Activated B cell treated with CpG ODN at 0.5 μM for 24 hours (primary cell): ENCODE measurements at places on chromosomes 11 and 22. TPM values are rescaled to one million over a fixed set of nuclear protein-coding genes. Genes with fewer than 3 reads are reported as not detected.

DNA sequence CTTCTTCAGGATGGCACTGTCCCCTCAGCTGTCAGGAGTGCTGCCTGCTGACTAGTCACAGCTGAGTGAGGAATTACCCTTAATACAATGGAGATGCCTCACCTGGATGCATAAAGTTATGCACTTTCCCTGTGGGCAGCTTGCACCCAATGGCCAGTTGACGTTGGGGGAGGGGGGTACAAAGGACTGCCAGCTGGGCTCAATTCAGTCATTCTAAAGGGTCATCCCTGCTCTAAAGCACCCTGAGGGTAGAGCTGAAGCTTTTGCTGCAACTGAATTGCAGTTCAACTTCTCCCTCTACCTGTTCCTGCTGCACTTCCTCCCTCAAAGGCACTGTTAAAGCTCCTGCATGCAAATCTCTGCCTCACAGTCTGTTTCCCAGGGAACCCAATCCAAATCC, 147.8 kb upstream of the SESN3 start:
- no peak for DNase-seq

DNA sequence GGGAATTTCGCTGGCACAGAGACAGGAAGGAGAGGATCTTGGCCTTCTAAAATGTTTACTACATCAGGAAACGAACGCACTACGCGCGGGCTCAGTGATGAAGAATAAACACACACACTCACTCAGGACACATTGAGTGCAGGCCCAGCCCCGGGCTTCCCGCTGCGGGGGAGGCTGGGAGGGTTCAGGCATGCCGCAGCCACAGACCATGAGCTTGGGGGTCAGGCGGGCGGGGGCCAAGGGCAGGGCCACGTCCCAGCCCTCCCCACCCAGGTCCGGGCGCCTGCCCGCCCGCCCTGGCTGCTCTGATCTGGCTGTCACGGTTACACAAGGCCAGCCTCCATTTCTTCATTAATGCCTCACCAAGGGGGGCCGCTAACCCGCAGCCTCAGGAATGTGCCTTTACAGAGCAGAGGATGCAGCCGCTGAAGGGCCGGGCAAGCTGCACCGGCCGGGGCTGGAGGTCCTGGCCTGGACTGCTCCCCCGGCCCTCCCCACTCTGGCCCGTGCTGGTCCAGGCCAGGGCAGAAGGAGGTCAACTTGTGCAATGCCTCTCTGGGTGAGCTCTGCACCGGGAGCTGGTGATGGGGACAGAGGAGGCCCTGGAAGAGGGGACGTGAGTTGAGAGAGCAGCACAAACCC, 41.7 kb downstream of the IGF2 start:
- no peak for DNase-seq

DNA sequence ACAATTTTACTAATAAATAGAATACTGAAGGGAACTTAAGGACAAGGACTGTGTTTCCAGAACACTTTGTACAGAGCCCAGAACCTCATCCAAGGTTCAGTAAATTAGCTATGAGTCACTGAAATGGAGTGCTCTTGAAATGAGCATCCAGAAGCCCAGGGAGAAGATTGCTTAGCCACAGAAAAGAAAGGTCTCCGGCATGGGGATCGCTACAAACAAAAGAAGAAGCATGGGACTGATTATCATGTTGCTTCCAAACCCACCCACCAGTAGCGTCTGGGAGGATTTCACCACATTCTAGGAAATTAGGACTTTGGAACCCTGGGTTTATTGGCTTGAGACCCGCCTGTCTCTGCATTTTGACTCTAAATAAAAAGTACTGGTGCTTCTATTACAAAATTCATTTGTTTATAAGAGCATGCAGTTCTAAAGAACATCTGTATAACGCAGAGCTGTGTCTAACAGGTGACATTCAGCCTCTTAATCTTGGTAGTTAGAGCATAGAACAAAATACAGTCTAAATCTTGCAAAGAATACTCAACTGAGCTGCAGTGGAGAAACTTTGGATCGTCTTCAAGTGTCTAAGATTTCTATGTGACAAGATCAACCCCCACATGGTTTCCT, 35.9 kb upstream of the SESN3 start:
- DNase-seq: no peak

- DNase-seq: no peak
Measured at GRCh38 chr11:6405052-6405667, 13.7 kb downstream of the APBB1 start.

GRCh38 chr11:3165152-3165705, at the start of gene OSBPL5:
TSS of gene OSBPL5 (minus strand) at chr11:3165310. CDS start at chr11:3129148, 36,162 bp downstream.
- DNase-seq: no peak

GRCh38 chr22:41367039-41367679, 14.6 kb upstream of the TEF start:
- no peak for DNase-seq

DNA sequence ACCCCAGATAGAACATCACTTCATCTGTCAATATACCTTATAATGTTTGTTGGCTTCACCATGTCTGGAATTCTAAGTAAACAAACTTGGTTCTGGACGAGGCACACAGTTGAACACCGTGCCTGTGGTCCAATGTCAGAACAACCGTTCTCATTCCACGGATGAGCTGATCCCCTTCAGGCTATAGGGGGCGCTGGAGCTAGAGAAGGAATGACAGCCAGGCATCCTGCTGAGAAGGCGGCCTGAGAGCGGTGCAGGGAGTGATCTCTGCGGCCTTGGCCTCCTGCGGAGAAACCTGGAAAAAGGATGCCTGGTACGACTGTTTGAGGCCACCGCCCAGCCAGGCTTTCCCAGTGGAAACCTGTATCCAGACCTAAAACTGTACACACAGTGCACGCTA, 48.7 kb downstream of the FDX1 start:
- DNase-seq: no peak

DNA sequence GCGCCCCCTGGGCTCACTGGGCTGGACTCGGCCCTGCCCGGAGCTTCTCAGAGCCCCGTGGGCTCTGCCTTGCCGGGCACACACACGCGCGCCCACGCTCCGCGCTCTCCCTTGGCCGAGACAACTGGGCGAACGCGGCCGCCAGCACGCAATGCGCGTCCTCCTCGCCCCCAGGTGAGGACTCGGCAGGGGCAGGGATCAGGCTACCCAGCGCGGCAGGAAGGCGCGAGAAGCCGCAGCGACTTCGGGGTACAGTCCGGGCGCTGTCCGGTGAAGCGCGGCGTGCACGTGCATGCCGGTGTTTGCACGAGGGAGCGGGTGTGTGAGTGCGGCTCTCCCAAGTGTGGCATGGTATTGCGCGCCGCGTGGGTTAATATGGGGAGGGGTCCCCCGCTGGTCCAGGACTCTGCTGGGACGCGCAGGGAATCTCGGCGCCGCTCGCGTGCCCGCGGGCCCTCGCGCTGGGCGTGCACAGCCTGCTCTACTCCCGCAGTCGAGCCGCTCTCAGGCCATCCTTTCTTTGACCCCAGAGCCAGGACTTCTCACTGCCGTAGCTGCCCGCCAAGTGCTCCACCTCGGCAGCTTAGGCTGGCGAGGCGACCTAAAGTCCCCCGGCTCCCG, 5.4 kb downstream of the WNT7B start:
- DNase-seq: no peak

GRCh38 chr11:67486481-67487195, 3.8 kb downstream of the AIP start:
- DNase-seq: no peak

- DNase-seq: no peak
Measured at GRCh38 chr11:115724666-115725065, 220.5 kb upstream of the CADM1 start.

- DNase-seq: no peak
Measured at GRCh38 chr11:69879729-69880005, 60.5 kb upstream of the FGF3 start.

DNA sequence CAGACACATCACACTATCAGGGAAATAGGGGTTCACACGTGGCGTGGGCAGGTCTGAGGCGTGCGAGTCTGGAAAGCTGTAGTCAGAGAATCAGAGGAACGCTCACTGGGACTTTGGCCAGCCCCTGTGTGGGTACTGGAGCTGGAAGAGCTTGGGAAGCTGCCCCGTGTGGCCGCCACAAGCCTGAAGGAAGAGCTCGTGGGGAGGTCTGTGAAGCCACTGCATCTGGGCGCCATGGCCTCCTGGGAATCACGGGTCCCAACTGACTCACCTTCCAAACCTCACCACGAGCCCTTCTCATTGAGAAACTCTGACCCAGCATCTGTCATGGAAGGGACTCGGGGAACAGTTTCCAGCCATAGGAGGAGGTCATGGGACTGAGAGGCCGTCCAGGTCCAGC, 5.9 kb upstream of the MRGPRF start:
- DNase-seq: no peak

DNA sequence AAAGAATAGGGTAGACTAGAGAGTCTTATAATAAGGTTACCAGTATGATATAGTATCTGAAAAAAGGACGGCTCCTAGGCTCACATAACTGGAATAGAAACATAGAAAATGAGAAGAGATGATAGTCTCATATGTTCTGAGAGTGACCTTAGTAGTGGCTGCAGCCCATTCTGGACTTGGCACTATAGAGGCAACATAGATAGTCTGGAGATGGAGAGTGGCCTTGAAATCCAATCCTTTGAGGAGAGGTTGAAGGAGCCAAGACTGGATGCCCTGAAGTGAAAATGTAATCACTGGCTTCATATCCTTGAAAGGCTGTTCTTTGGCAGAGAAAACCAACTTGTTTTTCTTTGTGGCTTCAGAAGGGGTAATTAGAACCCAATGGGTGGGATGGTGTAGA, 81.1 kb downstream of the STIM1 start:
- DNase-seq: no peak

DNA sequence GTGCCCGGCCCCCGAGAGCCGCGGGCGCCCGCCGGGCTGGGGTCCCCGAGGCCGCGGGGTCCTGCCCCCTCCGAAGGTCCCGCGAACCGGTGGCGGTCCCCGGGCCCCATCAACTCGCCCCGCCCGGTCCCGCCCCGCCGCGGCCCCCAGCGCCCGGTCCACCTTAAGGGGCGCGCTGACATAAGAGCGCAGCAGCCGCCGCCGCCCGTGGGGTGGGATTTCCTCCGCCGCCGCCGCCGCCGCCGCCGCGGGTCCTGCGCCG, at the start of gene ZDHHC8:
ZDHHC8 (plus strand) TSS at position 208 of the 262 bp plus-strand sequence. CDS start 144 bp downstream, outside the sequence.
- DNase-seq: no peak

DNA sequence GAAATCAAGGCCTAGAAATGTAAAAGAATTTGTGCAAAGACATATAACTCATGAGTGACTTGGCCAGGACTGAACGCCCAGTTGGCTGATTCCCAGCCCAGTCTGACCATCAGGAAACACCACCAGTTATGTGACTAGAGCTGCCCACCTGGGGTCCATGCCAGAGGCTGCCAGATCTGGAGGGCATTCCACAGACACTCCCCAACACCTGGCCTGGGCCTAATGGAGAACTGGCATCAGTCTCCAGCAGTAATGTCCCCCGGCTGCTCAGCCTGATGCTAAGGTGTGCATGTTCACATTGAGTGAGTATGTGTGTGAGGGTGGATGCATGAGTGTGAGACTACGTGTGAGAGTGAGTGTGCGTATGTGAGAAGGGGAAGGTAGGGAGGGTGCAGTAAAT, 15.7 kb downstream of the PLAAT3 start:
- DNase-seq: no peak

- DNase-seq: no peak
Measured at GRCh38 chr11:33147559-33147958, 13.7 kb downstream of the CSTF3 start.

DNA sequence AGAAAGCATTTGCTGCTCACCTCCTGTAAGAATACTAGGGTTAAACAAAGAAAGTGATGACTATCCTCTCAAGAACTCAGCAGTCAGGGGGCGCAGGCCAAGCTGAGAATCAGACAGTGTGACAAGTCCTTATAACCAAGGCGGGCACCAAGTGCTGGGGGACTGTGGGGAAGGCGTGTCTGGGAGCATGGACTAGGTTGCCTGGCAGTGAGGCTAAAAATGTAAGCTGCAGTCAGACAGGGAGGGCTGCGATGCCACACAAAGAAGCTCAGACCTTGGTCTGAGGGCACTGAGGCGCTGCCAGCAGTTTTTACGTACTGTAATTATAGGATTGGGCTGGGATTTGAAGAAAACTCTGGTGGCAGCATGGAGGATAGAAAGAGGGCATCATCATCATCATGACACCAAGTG, 73.7 kb downstream of the FLI1 start:
- no peak for DNase-seq

GRCh38 chr22:29625090-29625825, 21.8 kb downstream of the NF2 start:
- no peak for DNase-seq

DNA sequence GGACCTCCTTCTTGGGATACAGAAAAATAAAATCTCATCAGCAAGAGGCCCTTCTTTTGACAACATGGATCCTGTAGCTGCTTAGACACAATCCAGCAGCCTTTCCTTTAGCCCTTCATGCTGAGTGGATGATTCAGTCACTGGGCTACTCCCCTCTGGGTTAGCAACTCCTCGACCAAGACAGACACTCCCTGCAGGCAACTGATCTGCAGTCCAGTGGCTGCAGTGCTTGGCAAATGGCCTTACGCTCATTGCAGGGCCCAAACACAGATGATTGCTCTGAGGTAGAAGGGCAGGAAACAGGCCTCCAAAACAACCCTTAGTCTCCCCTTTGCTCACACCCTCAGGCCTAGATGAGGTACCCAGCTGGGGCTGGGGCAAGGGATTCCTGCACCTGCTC, 73.2 kb upstream of the OPCML start:
- DNase-seq: no peak

DNA sequence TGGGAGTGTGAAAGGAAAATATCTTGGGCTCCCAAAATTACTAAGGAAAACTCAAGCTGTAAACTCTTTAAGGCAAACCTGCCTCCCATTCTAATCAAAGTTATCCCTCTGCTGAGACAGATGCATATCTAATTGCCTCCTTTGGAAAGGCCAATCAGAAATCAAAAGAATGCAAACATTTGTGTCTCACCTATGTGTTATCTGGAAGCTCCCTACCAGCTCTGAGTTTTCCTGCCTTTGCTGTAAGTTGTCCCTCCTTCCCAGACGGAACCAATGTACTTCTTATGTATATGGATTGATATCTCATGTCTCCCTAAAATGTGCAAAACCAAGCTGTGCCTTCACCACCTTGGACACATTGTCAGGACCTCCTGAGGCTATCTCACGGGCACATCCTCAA, 95.8 kb downstream of the AASDHPPT start:
- no peak for DNase-seq

DNA sequence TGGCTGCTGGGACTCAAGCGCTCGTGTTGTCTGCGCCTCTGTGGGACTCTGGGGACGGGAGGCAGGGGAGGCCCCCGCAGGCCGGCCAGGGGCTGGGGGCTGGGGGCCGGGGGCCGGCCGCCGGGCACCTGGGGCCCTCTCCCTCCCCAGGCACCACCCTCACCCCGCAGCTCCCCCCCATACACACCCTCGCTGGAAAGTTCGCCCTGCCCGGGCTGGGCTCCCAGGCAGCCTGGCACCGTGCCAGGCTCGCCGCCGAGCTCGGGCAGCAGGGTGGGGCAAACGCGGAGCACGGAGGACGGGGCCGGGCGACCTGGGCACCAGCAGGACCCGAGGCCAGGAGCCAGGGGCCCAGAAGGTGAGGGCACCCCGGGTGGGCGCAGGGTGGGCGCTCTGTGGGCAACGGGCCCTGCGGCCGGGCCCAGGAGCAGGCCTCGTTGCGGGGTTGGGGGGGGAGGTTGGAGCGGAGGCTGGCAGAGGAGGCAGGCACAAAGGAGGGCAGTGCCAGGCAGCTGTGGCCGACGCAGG, 76.7 kb upstream of the WNT7B start:
- DNase-seq: peak; percentile 71

DDI1 gene
- total RNA-seq: not detected in 2 replicates

C11orf16 gene
- not detected in 2 replicates for total RNA-seq

CSRP3 gene
- total RNA-seq: not detected in 2 replicates

OR4C3 gene
- total RNA-seq: not detected in 2 replicates

SLC1A2 gene
- total RNA-seq: not detected in 2 replicates

LINC01488 gene
- total RNA-seq: not detected in 2 replicates

STIM1 gene
- total RNA-seq: 37.3 and 38.4 TPM in 2 replicates

RAG2 gene
- total RNA-seq: not detected in 2 replicates

OR6A2 gene
- total RNA-seq: 0.18 and 0.20 TPM in 2 replicates

CELSR1 gene
- total RNA-seq: 9.0 and 12.3 TPM in 2 replicates
